ENCODE measurements at places on chromosomes 13 and 19.

- peak; percentile 74 for DNase-seq
Observed at GRCh38 chr13:41465241-41465847, 8.0 kb downstream of the RGCC start.

DNA sequence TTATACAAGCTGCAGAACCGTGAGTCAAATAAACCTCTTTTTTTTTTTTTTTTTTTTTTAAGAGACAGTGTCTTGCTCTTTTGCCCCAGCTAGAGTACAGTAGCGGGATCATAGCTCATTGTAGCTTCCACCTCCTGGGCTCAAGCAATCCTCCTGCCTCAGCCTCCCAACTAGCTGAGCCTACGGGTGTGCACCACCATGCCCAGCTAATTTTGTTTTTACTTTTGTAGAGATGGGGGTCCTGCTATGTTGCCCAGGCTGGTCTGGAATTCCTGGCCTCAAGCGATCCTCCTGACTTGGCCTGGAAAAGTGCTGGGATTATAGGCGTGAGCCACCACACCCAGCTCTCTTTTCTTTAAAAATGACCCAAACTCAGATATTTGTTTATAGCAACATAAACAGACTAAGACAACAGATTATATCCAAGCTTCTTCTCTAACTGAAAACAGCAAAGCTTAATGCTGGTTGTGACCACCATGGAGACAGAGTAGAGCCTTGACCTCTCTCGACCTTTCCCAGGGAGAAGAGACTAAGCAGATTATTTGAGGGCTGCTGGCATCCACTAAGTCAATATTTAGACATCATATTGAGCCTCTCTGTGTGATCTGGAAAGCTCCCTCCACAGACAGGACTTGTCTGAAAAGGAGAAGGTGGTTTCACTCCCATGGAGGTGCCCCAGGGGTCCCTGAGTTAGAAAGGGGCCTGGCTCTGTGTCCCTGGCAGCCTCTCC is 150.0 kb downstream of the KCTD15 start:
- DNase-seq, result no peak

DNA sequence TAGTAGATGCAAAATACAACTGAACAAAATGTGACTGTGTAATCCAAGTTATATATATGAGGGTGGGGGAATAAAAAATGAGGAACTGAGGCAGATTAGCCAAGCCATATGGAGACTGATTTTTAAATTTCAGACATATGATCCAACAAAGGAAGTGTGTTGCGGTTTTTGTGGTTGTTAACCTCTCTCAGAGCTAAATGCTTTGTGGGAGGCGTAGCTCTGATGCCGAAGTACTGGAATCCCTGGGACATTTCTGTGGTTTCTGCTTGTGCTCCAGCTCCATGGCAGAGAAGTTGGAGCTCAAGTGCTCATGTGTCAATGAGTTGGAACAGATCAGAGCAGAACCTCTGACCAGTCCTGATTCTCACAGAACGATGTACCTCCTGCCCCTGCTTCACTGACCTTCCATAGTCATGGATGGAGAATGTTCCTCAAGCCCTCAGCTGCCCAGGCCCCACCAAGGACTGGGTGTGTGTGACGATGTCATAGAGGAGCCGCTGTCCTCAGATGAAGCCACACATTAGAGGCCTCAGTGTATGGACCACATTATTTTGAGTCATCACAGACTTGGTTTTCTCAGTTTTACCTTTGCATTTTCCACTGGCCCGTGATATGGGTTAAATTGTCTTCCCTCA is 107.6 kb downstream of the SOX1 start:
- DNase-seq, result no peak

DNA sequence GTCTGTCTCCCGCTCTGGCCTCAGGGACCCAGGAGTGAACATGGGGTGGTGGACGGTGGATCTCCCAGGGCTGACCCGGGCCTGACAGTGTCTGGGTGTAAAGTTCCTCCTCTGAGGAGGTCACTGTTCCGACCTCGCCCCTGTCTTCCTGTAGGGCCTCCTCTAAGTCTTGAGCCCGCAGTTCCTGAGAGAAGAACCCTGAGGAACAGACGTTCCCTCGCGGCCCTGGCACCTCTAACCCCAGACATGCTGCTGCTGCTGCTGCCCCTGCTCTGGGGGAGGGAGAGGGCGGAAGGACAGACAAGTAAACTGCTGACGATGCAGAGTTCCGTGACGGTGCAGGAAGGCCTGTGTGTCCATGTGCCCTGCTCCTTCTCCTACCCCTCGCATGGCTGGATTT is at the start of gene SIGLEC9:
Gene SIGLEC9, plus strand, starts transcription at position 178 of the 400 bp plus-strand sequence. Its CDS starts 69 bp downstream, at position 247.
- no peak for DNase-seq

DNA sequence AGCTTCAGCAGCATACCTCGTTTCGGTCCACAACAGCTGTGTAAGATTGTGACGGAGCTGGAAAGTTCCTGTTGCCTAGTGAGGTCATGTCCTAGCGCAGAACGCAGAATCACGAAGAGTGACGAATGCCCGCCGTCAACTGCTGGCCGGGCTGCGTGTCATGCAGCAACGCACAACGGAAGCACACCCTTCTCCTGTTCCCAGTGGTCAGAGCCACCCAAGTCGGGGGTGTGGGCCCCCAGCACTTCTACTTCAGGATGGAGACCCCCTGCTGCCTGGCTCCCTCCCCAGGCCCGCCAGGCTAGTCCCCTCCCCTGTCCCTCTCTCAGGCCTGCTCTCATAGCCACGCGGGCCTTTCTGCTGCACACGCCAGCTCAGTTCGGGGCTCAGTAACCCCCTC is 25.9 kb downstream of the C2CD4C start:
- DNase-seq, result no peak

DNA sequence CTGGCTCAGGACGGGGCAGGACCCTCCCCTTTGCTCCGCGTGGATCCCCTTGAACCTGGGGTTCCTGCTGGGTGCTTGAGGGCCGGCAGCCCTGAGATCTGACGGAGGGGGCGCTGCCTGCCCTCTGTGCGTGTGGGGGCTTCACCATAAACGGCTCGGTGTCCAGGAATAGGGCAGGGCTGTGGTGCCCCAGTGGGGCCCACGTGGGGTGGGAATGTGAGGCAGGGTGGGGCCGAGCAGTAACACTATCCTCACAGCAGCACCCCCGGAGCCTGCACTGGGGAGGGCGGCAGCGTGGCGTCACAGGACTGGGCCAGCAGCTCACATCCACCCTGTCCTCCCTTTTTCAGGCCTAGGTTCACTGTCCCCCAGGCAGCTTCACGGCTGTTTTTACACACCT is 38.0 kb downstream of the GAS6 start:
- no peak for DNase-seq

GRCh38 chr13:114128624-114129522 is 3.5 kb downstream of the RASA3 start:
- peak; percentile 95 for DNase-seq

- DNase-seq, result peak; percentile 68
Observed at GRCh38 chr13:40518481-40518882, 148.0 kb downstream of the FOXO1 start.

DNA sequence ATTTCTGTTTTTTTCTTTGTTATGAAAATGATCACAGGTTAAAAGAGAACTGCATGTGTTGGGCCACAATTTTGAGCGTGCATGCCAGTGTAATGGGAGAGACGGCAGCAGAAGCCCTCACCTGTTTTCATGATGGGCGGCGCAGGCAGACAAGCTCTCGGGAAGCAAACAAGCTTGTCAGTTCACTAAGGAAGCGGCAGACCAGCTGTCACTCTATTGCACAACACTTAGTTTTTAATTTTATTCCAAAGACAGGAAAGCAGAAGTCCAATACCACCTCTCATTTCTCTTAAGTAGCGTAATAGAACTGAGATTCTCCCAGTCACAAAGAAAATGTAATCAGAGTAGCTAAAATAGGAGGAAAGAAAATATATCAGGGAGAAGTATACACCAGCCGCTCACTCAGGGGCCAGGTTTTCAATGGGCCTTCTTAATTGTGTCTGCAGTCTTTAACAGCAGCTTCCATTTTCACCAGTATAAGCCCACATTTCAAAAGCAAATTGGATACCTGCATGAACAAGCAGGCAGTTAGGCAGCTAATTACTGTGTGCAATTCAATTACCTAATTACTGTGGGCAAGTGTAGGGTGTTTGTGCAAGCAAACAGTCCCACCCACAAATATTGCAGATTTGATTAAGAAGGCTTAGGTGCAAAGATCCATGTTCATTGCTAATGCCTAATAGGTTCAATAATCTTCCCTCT is 711.4 kb downstream of the DIAPH3 start:
- no peak for DNase-seq

DNA sequence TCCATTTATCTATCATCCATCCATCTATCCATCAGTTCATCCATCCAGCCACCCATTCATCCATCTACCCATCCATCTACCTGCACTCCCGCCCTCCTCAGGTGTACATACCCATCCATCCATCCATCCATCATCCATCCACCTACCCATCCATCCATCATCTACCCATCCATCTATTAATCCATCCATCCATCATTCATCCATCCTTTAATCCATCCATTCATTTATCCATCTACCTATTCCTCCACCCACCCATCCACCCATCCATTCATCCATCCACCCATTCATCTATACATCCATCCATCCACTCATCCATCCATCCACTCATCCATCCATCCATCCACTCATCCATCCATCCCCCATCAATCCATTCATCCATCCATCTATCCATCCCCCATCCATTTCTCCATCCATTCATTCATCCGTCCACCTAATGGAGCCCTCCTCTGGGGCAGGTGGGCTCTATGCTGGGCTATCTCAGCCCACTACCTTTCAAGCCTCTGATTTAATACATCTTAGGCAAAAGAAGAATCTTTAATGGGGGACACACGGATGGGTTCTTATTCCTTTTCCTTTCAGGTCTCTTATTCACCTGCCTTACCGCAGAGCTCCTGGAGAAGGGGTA is 178.9 kb downstream of the URI1 start:
- no peak for DNase-seq

DNA sequence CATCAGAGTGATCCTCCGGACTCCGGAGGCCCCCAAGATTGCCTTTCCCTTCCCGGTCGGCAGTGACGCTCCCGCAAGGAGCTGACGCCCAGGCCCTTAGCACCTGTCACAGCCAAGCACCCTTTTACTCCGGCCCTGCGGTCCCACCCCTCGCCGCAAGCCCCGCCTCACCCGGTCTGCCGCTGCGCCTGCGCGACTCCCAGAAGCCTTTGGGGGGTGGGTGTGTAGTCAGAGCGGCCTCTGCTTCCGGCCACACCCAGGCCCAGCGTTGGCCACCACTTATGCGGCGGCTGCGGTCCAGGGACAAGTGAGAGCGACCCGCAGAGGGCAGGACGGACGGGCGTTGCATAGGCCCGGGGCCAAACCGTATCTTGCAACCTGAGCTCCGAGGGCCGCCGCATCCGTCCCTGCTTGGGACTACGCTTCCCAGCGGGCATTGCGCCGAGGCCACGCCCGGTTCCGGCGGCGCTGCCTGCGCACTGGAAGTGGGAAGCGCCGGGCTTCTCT is 441 bp upstream of the ZFP28 start:
- peak; percentile 86 for DNase-seq

DNA sequence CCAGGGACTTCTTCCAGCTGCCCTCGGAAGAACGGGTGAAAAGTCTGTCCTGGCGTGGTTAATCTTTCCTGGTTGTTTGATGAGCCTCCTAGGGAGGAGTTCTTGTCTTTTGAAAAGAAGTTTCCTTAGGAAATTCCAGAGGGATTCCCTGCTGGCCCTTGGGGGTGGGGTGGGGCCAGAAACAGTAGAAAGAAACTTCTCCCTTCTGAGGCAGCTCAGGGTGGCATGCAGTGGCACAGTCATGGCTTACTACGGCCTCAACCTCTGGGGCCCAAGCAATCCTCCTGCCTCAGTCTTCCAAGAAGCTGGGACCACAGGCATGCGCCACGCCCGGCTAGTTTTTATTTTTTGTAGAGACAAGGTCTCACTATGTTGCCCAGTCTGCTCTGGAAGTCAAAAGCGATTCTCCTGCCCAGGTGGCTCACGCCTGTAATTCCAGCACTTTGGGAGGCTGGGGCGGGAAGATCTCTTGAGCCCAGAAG is 1.5 kb downstream of the ZNF101 start:
- DNase-seq, result no peak

- no peak for DNase-seq
Observed at GRCh38 chr19:33580026-33580644, 41.6 kb upstream of the CHST8 start.

GRCh38 chr19:10091895-10092641 is 6.0 kb downstream of the SHFL start:
- no peak for DNase-seq

DNA sequence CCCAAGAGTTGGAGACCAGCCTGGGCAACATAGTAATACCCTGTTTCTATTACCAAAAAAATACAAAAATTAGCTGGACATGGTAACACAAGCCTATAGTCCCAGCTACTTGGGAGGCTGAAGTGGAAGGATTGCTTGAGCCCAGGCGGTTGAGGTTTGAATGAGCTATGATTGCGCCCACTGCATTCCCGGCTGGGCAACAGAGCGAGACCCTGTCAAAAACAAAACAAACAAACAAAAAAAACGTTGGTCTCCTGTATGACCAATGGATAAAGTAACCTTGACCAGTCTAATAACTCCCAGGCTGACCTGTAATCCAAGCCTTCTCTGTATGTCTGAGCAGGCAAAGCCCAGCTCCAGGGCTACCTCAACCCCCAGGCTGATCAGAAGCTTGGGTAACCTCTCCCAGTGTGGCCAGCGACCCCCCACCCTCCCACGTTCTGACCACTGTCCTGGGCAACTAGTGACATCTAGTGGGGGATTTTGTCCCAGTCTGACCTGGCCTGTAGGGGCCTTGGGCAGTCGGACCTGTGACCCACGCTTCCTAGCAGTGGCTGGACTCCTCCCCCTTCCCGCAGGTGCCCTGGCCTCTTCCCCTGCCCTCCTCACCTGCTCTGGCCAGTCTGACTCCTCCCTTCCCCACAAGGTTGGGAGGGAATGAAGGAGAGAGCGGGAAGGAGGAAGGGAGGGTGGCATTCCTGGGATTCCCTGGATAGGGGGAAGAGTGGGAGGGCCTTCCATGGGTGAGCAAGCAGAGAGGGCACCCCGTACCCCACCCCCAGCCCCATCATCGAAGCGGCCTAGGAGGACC is 1.0 kb upstream of the BCAM start:
- DNase-seq, result no peak

- DNase-seq, result no peak
Observed at GRCh38 chr19:48102870-48103751, 7.5 kb downstream of the PLA2G4C start.

DNA sequence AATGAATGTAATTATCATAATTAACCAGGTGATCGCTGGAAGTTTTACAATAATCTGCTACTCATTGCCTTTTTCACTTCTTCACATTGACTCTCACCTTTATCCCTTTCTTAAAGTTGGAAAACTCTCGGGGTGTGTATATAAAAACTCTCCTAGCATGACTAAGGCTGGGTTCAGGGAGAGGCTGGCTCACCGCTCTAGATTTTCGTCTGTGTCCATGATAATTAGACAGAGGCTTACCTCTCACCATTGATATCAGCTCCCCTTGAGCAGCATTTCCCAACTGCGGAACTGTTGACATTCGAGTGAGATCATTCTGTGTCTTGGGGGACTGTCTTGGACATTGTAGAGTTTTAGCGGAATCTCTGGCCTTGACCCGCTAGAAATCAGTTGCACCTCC is 39.4 kb downstream of the NFIX start:
- DNase-seq, result no peak
